Lower leg skin (tissue), 4 donors: ENCODE measurements at places on chromosomes 12 and 14.

GRCh38 chr14:66074537-66074936 lies 411.6 kb upstream of the CCDC196 start:
- no peak for DNase-seq

DNA sequence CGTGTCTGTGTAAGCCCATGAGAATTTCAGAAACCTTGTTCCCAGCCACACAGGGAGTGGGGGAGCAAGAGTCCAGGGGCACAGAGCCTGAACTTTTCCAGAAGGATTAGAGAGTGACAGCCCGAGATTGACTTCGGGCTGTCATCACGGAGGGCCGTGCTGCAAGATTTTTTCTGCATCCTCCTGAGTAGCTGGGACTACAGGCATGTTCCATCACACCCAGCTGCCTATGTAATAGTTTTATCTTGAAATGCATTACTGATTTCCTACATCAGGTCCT lies 14.4 kb downstream of the EVL start:
- DNase-seq, result peak; percentile 57

DNA sequence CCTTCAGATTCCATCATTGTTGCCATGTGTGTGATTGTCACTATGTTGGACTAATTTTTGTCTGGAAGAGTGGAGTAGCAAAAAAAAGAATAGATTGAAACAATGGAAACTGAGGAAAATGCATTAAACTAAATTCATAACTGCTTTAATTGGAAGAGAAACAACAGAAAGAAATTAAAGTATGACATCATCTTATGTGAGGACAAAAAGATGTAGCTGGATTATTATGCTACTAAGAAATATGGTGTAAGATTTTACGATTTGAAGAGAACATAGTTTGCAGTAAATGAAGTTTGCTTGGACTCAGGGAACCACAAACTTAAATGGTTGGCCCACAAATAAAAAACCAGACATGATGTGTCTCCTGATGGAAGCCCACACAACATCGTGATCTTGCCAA lies 76.8 kb downstream of the PRKCH start:
- no peak for DNase-seq

- DNase-seq, result no peak
Observed at GRCh38 chr12:1917172-1918070, 1.0 kb downstream of the CACNA2D4 start.

GRCh38 chr14:50620341-50620740 lies 47.8 kb downstream of the SAV1 start:
- no peak for DNase-seq

DNA sequence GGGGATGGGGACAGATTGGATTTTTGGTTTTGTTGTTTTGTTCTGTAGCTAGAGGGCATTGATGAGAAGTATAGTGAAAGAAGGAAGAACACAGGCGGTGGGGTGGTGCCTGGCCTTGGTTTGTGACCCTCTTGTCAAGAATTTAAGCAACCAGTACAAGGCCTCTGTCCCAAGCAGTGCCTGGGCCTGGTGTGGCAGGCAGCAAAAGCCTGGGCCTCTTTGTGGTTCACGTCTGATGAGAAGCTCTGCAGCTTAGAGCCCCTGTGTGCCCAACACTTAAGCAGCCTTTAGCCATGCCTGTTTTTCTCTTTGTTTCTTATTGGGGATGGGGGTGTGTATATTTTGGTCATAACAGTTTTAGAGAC lies 98.0 kb downstream of the PPP2R5C start:
- DNase-seq, result no peak

GRCh38 chr12:95169368-95169767 lies 47.9 kb downstream of the FGD6 start:
- no peak for DNase-seq

DNA sequence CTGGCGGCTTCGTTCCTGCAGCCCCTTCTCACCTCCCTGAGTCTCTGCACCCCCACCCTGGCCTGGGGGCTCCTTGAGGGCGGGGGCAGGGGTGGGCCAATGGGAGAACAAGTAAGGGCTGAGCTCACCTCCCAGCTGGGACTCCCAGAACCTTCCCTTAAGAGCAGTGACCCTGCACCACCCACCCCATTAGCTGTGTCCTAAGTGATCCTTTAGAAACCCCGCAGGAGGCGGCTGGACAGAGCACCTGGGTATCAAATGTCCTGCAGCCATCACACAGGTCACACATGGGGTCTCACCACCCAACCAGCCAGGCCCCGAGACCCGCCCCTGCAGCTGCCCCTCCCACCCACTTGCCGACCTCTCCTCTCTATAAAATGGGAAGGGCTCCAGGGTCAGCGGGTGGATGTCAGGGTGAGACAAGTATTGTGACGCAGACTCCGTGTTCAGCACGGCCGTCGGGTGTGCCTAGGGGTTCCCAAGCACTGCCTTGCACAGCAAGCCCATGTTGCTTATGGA lies 151.2 kb upstream of the C14orf180 start:
- DNase-seq, result peak; percentile 72

DNA sequence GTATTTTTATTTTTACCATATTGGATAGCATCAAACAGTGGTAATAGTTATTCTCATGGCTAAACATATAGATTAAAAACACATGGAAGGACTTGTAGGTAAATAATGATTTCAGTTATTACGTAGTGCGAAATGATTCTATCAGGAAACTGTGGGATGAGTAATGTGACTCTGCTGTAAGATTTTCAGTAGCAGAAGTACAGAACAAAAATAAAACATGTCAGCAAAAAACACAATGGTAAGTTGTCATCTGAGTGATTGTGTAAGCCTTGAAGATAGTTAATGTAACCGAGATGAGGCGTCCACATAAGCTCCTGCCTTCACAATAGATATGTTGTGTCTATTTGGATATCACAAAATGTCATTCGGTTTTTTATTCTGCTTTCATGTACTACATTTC lies 99.8 kb downstream of the BORCS5 start:
- DNase-seq, result no peak

GRCh38 chr12:9649532-9649940 lies 20.0 kb upstream of the CLEC2D start:
- DNase-seq, result no peak

DNA sequence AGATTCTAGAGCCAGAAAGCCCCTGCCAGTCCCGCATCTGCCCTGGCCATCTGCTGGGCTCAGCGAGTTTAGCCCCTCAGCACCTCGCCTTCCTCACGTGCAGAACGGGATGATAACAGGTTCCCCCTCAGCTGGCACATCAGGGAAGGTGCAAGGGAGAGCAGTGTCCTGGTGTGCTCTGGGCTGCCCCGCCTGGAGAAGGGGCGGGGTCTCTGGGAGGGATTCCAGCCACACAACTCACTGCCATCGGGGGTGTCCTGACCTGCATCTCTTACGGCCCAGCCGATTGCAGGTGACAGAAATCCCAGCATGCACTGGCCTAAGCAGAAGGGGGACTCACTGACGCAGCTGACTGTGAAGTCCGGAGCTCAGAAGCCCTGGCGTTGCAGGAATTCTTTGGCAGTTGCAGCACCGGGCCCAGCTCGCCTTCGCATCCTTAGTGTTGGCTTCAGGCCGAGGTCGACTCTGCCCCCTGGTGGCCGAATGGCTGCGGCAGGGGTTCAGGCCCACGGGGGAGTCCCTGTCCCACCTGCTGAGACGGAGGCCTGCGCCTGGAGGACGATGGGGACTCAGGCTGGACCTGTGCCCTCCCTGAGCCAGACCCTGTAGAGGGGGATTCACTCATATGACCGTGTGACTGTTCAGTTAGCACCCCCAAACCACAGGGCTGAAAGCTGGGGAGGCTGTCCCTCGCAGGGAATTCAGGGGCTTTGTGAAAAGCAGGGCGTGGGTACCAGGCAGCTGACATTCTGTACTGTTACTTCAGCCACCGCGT lies 178.6 kb downstream of the ADGRD1 start:
- peak; percentile 92 for DNase-seq
